ENCODE measurements at places on chromosomes 7 and 10. TPM values are rescaled to one million over a fixed set of nuclear protein-coding genes. Genes with fewer than 3 reads are reported as not detected.

NUTM2E gene
- total RNA-seq, result 0.46 TPM

DPYSL4 gene
- 50.3 TPM for total RNA-seq

WNT8B gene
- 0.69 TPM for total RNA-seq

FAM237B gene
- 0.23 TPM for total RNA-seq

MMP21 gene
- 0.46 TPM for total RNA-seq

SAMD9 gene
- total RNA-seq, result 3.2 TPM

LRRC61 gene
- 12.9 TPM for total RNA-seq

GBX1 gene
- 1.6 TPM for total RNA-seq

ADAM8 gene
- 1.4 TPM for total RNA-seq

CTTNBP2 gene
- 25.4 TPM for total RNA-seq

SHLD2 gene
- 36.9 TPM for total RNA-seq

CFAP58 gene
- total RNA-seq, result 1.8 TPM

NPY gene
- 42.9 TPM for total RNA-seq

COL26A1 gene
- total RNA-seq, result 31.6 TPM

PCLO gene
- 77.5 TPM for total RNA-seq

LRRC4 gene
- total RNA-seq, result 21.2 TPM

GRID2IP gene
- 2.1 TPM for total RNA-seq

MMRN2 gene
- 5.1 TPM for total RNA-seq

SERPINE1 gene
- 0.23 TPM for total RNA-seq

GNAT3 gene
- total RNA-seq, result not detected

NODAL gene
- total RNA-seq, result 3.5 TPM

SEMA3D gene
- total RNA-seq, result 10.1 TPM

CHST3 gene
- total RNA-seq, result 12.2 TPM

ABCC2 gene
- total RNA-seq, result 1.6 TPM

DENND2A gene
- 43.8 TPM for total RNA-seq

TMEM270 gene
- total RNA-seq, result not detected

HTR5A gene
- total RNA-seq, result 2.5 TPM

HOXA5 gene
- not detected for total RNA-seq

ANAPC16 gene
- total RNA-seq, result 44.3 TPM

MICALL2 gene
- total RNA-seq, result 8.1 TPM

SLC18A2 gene
- 13.1 TPM for total RNA-seq

NUTM2D gene
- 7.8 TPM for total RNA-seq

C7orf57 gene
- 5.8 TPM for total RNA-seq

AKR1C4 gene
- total RNA-seq, result not detected

ANKRD61 gene
- 0.46 TPM for total RNA-seq

DPP6 gene
- total RNA-seq, result 85.1 TPM

ANKRD22 gene
- 0.46 TPM for total RNA-seq

ASB10 gene
- total RNA-seq, result not detected

FRAT1 gene
- 6.0 TPM for total RNA-seq

ADK gene
- total RNA-seq, result 54.7 TPM

CSGALNACT2 gene
- total RNA-seq, result 52.1 TPM

SGCE gene
- total RNA-seq, result 98.3 TPM

NEURL1 gene
- 33.4 TPM for total RNA-seq

STAG3 gene
- total RNA-seq, result 0.69 TPM

DOCK1 gene
- 39.0 TPM for total RNA-seq

HYAL4 gene
- not detected for total RNA-seq

CNPY1 gene
- 0.46 TPM for total RNA-seq

ABCB1 gene
- 12.2 TPM for total RNA-seq

ELAPOR2 gene
- total RNA-seq, result 52.4 TPM

DNAH11 gene
- total RNA-seq, result 8.3 TPM

IL2RA gene
- not detected for total RNA-seq

HOXA9 gene
- not detected for total RNA-seq

RNF32 gene
- total RNA-seq, result 2.5 TPM

VGF gene
- total RNA-seq, result 33.2 TPM
